Spinal cord (tissue), 10 donors: ENCODE measurements at places on chromosomes 4 and X. TPM values are rescaled to one million over a fixed set of nuclear protein-coding genes. Genes with fewer than 3 reads are reported as not detected.

DNA sequence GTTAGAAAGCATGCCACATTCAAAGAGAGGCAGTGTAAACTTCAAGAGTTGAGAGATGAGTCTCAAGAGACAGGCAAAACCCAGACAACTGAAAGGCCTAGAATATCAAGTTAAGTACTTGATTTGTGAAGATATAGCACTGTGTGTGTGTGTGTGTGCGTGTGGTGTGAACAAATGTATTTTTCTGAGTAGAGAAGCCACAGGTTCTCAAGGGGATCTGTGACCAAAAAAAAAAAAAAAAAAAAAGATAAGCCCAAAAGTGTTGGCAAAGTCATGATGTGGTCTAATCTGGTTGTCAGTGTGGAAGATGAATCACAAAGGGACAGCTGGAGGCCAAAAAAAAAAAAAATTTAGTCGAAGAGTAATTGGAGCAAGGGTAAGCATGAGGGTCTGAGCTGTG, 3.9 kb downstream of the RIPPLY1 start:
- no peak for DNase-seq

EDA2R gene
- total RNA-seq, result 1.7 TPM

IQSEC2 gene
- total RNA-seq, result 13.6 TPM

DNA sequence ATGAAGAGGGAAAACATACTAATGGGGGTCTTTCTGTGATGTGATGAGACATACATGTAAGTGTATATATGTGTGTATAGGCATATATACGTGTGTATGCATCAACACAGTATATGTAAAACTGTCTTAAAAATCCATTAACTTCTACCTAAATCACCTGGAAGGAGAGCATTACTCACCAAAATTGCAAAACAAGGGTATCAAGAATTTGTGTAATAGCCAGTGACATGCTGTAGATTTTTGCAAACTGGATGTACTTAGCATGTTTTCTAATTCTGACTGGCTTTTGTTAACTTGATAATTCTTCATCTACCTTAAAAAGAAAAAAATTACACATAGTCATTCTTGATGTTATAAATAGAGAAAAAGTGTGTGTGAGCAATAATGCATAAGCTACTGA, 104.7 kb downstream of the PRRG1 start:
- DNase-seq, result no peak

GRCh38 chr4:103634236-103634635, 85.5 kb downstream of the TACR3 start:
- DNase-seq, result no peak

DNA sequence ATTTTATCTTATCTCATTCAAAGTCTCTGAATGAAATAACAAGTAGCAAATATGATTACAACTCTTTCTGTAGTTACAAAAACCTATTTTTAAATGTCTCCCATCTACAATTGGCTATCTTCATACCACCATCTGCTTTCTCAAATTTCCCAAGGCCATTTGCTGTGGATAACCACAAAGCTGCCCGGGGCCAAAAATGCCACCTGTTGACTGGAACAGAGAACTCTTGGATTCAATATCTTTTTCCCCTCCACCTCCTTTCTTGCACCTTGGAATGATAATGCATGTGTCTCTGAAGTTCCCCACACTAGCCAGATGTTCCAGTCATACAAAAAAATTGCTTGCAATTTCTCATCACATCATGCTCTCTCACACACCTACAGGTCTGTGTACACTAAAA, 93.3 kb upstream of the SCML1 start:
- DNase-seq, result no peak

KIAA1210 gene
- 0.69 TPM for total RNA-seq

USP11 gene
- total RNA-seq, result 75.4 TPM

DNA sequence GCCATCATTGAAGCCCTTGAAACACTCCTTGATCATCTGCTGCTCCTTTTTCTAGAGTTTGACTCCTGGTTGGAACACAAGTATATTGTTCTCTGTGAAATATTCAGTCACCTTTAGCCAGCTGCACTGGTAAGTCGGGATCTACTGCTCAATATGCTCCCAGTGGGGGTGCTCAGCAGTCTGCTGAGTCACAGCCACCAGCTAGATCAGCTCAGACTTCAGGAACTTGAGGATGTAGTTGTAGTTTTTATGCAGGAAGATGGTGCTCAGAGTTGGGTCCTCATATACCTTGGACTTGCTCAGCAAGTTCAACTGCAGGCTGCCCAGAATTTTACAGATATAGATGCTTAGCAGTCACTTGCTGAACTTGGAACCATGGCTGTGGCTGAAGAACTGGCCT, 202.5 kb upstream of the RPL34 start:
- no peak for DNase-seq

- DNase-seq, result no peak
Measured at GRCh38 chr4:184450743-184451535, 23.4 kb downstream of the IRF2 start.

DNA sequence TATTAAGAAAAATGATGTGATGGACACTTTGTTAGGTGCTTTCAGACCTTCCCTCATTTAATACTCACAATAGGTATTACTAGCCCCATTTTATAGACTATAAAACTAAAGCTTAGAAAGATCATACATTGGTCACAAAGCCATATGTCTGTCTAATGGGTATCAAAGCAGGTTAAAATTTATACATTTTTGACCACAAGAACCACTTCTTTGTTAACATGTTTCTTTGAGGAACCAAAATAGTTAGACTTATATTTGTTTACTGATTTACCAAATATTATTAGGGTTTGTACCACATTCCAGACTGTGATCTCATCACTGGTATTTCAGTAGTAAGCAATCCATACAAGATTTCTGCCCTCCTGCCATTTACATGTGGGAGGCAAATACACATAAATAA, 363.3 kb downstream of the NAF1 start:
- no peak for DNase-seq

ZDHHC15 gene
- 9.1 TPM for total RNA-seq

GRCh38 chrX:107562482-107562881, 65.8 kb upstream of the PRPS1 start:
- no peak for DNase-seq

- no peak for DNase-seq
Measured at GRCh38 chr4:52911684-52912294, 49.7 kb downstream of the RASL11B start.

RHOXF2 gene
- not detected for total RNA-seq
